ENCODE measurements at places on chromosomes 2 and 18. TPM values are rescaled to one million over a fixed set of nuclear protein-coding genes. Genes with fewer than 3 reads are reported as not detected.

Gene SLC66A2
- 31.6 TPM for total RNA-seq

DNA sequence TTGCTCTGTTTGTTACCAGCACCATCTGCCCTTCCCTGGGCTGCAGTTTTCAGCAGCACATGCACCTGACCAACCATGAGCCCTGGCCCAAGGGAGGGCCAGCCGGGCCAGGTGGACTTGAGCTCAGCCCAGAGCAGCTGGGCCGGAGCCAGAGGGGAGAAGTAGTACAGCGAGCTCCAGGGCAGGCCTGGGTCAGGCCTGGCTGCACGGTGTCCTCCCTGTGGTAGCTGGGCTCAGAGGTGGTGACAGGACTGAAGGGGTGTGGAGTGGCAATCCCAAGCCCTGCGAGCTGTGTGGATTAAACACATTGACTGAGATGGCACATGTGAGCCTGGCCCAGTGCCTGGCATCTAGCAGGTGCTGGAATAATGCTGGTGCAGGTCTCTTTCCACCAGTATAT is 222.2 kb downstream of the GLI2 start:
- no peak for DNase-seq

Gene GNAL
- 10.5 TPM for total RNA-seq

GRCh38 chr2:10385933-10386773 is 62.0 kb downstream of the ODC1 start:
- no peak for DNase-seq

Gene ASB18
- total RNA-seq, result not detected

DNA sequence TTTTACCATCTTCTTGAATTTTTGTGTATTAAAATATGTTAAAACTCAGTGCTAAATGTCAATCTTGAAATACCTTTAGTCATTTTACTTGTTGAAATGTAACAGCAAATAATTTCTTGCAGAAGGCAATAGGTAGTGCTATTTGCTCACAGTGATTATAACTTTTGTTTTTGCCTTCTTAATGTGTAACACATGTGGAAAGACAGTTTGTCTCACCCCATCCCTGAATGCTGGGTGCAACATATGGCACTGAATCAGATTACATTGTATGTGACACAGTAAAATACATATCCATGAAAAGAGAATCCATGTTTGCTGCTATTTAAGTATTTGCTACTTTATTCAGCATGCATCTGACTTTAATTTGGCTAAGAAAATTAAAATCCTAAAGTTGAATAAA is 35.3 kb downstream of the FRZB start:
- DNase-seq, result no peak

GRCh38 chr2:56713161-56713676 is 529.4 kb downstream of the CCDC85A start:
- no peak for DNase-seq

Gene FBLN7
- 9.3 TPM for total RNA-seq

- DNase-seq, result no peak
These were observed 1.5 kb downstream of the GALR1 start for GRCh38 chr18:77250926-77251729.

Gene MPP4
- not detected for total RNA-seq

Gene PID1
- total RNA-seq, result 0.27 TPM

DNA sequence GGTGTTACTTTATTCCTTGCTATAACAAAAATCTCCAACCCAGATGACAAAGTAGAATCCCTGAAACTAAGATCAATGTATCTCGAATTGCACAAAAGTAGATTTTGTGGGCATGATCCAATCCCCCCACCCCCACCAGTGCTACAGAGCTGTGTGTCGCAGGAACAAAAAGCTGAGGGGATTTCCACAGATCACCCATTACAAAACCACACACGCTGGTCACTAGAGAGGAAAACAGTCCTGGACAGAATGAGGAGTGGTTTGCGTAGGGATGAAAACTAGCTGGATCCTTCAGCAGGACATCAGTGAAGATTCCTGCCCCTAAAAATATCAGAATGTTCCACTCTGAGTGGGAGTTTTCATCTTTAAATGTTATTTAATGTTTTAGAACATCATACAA is 165.3 kb upstream of the STK17B start:
- DNase-seq, result no peak

Gene ITGB6
- 7.0 TPM for total RNA-seq

Gene PSMA8
- total RNA-seq, result 0.29 TPM

GRCh38 chr2:127859712-127860085 is 1.7 kb upstream of the POLR2D start:
- DNase-seq, result peak; percentile 75

GRCh38 chr18:34729264-34729663 is 19.2 kb downstream of the DTNA start:
- DNase-seq, result no peak

DNA sequence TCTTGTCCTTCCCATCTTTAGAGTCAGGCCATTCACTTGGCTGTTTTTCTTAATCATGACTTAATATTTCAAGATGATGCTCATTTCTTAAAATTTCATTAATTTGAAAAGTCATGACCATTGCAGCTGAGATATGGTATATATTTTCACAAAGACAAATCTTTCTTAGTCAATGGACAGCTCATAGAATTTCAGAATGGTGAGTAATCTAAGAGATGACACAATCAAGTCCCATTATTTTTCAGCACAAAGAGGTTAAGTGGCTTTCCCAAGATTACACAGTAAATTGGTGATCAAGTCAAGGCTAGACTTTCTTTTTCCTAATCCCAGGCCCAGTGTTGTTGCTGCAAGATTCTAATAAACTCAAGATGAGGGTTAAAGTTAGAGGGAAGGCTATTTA is 34.4 kb upstream of the NT5C1B start:
- DNase-seq, result no peak

DNA sequence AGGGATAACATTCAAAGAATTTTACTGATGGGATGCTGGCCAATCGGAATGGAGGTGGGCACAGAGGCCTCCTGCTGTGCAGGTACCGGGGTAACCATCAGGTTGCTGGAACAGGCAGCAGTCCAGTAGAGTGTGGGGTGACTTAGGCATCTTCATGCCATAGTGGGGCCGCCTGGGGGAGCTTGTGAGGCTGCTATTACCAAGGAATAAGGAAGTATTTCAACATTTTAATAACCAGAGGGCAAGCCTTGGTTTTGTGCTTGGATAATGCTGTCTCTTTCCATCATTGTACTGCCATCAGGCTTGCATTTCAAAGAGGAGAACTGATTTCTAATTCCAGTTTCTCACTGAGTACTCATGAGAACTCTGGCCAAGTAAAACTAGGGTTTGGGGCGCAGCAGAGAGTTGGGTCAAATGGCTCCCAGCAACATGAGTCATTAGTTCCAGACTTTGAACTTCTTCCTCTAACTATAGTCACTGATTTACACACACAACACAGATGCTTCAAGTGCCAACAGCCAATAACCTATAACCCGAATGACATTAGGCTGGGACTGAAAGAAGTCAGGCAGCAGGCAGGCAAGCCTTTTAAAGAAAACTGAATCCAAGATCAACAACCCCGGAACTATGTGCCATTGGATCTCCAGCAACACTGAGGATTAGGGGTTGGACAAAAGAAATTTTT is 56.1 kb upstream of the FHL2 start:
- DNase-seq, result no peak

Gene CSRNP3
- 10.7 TPM for total RNA-seq

Gene ARHGEF4
- 6.5 TPM for total RNA-seq

Gene VAMP5
- 4.2 TPM for total RNA-seq

- DNase-seq, result peak; percentile 87
These were observed 102.2 kb upstream of the RAB6C start for GRCh38 chr2:129877289-129877741.

Gene SERPINB10
- not detected for total RNA-seq

- DNase-seq, result no peak
These were observed 75.8 kb downstream of the DYNC1I2 start for GRCh38 chr2:171762879-171763573.

DNA sequence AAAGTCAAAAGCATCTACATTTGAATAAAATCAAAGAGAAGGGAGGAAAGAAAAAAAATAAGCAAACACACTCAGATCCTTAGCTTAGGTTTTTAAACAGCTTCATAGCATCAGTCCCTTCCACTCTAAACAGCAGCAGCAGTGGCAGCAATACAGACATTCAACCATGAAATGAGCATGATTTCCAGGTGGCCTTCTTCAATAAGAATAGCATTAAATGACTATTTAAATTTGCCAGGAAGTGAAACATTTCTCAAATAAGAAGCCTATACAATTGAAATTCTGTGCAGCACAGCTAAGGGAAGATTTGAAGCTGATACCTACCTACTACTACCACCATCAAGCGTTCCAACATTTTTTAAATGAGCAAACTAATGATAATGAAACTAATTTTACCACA is 138.1 kb upstream of the REG3G start:
- DNase-seq, result no peak

- no peak for DNase-seq
These were observed 164.9 kb upstream of the LRRTM1 start for GRCh38 chr2:80469428-80469827.

Gene INHBB
- total RNA-seq, result 0.16 TPM

- no peak for DNase-seq
These were observed 273.1 kb downstream of the NAPG start for GRCh38 chr18:10798727-10799550.

- DNase-seq, result no peak
These were observed 132.4 kb downstream of the BCL2 start for GRCh38 chr18:63187223-63187574.

Gene ADCY3
- 22.6 TPM for total RNA-seq

DNA sequence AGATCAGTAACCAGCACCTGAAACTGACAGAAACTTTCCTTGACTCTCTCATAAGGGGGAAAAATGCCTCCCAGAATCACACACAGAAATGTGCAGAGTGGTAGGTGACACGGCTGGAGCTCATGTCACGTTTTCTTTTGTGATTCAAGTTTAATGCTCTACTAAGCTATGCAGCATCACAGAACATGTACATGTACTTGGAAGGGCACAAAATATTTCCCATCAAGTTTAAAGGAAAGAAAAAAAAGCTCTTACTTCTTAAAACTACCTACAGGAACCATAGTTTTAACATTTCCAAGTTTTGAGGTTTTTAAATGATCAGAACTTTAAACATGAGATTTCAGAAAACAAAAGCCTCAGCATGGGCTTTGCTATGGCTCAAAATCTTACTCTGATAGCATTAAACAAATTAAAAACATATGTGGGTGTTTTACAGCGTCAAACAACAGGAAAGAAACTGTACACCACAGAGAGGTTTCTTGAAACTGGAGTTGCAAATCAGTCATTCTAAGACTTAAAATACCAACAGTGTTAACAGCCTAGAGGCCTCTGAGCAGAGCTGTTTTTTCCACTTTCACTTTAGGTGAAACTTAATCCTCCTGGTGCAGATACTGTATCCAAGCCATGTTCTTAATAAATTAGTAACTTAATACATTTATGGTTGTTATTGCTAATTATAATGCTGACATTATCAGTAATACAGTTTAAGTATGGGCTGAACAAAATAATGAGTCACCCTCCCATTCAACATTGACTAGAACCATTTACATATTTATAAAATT is 30.1 kb downstream of the MBP start:
- no peak for DNase-seq

- no peak for DNase-seq
These were observed 309.9 kb downstream of the NDUFA10 start for GRCh38 chr2:239715202-239715601.
